CD4-positive, alpha-beta T cell treated with Interferon gamma for 1 hour (primary cell): ENCODE measurements at places on chromosomes 2 and 18.

GRCh38 chr2:159066541-159067156 is 98.2 kb downstream of the TANC1 start:
- no peak for DNase-seq

DNA sequence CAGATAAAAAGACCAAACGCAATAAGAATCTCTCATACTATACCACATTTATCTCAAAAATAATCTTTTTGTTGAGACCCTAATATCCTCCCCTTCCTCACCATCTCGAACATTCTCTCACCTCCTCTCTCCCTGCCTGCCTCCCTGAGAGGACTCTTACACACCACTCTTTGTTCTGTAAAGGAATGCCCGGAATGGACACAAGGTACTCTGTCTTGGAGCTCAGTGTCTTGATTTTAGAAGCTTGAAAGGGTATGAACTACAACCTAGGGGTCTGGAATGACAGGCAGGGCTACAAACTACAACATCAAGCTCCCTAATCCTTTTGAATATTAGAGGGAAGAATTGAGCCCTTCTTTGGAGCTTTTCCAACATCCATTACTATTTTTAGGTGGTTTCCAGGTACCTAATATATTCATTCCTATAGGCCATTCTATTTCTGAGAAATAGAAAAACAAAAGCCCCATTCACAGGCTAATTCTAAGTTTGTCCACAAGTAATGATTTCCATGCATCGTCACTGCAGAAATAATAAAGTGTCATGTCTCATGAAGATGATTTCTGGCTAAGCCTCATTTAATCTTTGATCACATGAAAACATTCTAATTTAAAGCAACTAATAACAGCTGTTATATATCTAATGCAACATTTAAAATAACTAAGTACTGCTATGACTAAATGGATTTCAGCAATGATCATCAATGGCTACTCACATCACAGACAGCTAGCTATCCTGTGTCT is 60.6 kb downstream of the LRP2 start:
- DNase-seq, result no peak

GRCh38 chr2:195333869-195334268 is 323.2 kb upstream of the SLC39A10 start:
- DNase-seq, result no peak

- no peak for DNase-seq
Observed at GRCh38 chr2:26442707-26443106, 35.2 kb downstream of the OTOF start.

GRCh38 chr2:70990216-70990615 is 4.5 kb downstream of the TEX261 start:
- no peak for DNase-seq

DNA sequence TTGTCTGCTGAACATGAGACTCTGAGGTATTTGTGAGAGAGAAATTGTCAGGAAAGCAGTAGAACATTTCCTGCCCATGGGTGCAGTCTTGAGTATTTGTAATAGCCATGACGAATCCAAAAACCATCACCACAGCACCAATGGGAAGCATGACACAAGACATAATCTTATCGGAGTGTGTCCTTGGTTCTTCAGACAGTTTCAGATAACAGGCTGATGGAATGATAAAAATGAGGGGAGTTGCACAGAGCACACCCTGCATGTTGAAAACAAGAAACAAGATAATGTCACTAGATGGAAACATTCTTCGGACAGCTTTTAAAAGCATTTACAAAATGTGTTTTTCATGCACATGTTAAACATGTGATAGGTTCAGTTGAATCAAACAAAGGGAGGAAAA is 56.9 kb downstream of the SLC38A11 start:
- no peak for DNase-seq

DNA sequence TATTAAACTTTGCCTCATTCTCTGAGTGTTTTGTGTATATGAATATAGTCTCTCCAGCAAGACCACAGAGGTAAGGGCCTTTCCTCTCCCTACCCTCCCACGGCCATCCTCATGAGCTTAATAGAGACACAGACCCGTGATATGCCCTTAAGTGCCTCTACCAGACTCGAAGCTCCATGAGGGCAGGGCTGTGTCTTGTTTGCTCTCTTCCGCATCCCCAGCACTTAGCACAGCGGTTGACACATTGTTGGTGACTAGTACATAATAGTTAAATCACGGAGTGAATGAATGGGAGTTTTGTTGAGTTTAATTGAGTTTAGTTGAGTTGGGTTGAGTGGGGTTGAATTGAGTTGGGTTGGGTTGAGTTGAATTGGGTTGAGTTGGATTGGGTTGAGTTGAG is 122.3 kb downstream of the ZFP36L2 start:
- no peak for DNase-seq

GRCh38 chr2:14902953-14903352 is 270.4 kb downstream of the LRATD1 start:
- no peak for DNase-seq

- no peak for DNase-seq
Observed at GRCh38 chr2:161570424-161571050, 53.7 kb upstream of the SLC4A10 start.

- DNase-seq, result no peak
Observed at GRCh38 chr2:205640716-205641115, 41.6 kb upstream of the NRP2 start.

GRCh38 chr18:22101731-22102130 is 67.7 kb upstream of the GATA6 start:
- DNase-seq, result no peak

DNA sequence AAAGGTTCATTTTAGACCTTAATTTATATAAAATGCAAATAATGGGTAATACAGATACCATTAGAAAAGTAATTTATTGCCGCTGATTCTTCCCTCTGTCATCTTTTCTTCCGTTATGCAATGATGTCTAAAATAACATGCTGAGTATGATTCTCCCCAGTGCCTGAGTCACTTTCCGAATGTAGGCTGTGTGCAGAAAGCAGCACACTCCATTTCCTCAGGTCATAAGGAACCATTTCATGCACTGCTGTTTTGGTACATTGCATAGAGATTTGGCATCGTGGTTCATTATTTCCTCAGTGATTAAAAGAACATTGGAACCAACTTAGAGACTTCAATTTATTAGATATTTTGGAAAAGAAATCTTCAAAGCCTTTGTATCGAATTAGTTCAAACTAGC is 173.5 kb downstream of the CDH2 start:
- no peak for DNase-seq

DNA sequence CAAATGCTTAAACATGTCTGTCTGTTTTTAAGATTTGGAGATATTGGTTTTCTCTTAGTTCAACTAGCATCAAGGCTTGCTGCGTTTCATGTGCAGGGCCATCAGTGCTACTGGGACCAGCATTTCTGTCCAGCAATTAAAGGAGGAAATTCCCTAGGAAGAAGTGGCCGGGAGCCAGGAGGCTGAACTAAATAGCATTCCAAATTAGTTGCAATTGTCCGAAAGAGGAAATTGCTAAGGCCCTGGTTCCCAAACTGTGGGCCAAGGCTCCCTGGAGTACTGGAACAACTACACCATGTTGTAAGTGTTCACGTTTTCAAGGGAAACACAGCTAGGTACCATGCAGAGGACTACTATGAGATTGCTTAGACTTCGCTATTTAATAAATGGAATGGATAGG is 257.9 kb downstream of the PTPRM start:
- DNase-seq, result no peak

DNA sequence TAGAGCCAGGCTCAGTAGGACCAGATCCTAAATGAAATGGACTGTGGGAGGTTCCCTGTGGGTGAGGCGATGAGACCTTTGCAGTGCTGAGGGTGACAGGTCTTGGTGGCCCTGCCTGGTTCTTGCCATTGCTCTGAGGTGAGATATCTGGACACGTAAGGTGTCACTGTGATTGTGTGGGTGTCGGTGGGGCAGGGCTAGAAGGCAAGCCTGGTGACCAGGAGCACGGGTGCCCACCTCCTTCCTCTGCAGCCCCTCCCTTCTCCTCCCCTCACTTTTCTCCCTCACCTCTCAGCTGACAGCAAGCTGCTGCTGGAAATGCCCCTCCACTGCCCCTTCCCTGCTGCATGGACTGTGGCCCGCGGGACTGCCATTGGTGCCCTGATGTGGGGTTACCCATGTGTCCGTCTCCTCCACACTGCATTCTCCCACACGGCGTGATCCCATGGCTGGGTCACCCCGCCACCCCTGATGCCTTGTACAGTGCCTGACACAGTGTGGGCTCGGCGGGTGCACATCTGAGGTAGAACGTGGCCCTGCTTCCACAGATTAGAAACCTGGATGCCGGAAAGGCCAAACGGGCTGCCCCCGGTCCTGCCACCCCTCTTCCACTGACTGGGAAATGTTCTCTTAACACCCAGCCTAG is 55.6 kb upstream of the FOSL2 start:
- DNase-seq, result no peak
